ENCODE measurements at places on chromosomes 2 and 18.

DNA sequence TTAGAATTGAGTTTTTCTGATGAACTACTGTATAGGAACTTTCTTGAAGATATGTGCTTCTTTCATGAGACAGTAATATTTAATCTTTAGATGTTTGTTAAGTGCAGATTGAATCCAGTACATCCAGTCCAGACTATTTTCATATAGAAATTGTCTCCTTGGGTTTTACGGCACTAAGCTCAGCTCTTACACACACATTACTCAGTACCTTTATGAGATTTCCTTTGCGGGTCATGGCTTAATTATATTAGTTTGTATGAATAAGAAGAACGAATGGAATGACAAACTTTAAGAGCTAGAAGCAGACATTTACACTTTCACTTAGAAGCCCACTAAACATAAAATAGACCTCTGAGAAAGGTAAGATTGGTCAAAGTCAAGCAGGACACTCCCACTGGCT is 223.3 kb upstream of the THUMPD2 start:
- DNase-seq: no peak

DNA sequence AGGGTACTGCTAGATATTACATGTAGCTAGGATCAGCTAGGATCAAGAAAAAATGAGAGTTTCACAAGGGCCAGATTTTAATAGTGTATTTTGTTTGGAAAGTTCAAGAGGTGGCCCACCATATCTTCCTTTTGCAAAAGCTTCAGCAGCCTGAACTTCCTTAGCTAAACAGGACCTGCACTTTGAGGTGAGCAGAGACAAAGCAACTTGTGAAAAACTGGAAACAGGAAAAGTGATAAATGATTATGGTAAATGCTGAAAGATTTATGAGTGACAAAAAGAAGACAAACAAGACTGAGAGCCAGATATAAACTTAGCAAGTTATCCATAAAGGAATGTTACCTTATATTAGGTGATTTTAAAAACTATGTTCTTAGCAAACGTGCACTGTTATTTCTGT is 123.6 kb downstream of the ZNF521 start:
- no peak for DNase-seq

DNA sequence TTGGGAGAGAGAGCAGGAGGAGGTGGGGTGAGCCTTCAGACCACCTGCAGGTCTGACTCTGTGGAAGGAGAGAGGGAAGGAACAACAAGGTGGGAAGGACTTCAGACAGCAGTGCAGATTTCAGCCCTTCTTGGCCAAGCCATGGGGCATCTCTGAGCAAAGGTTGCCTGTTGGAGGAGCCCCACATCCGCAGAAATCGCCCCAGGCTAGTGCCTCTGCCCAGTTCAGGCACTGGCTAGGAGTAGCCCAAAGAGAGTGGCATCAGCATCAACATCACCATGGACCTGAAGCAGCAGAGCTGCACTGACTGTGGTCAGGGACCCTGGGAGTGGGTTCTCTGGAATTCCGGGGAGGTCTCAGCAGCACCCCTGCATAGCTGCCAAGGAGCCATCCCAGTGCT is 10.2 kb downstream of the GPR55 start:
- no peak for DNase-seq

- DNase-seq: no peak
Measured at GRCh38 chr2:16105669-16106281, 165.4 kb downstream of the MYCN start.
